ENCODE measurements at places on chromosomes 2 and 18.

- DNase-seq: no peak
Observed at GRCh38 chr2:15728245-15728938, 136.7 kb downstream of the DDX1 start.

GRCh38 chr2:172173174-172173706, 70.5 kb upstream of the DLX2 start:
- peak; percentile 62 for DNase-seq

DNA sequence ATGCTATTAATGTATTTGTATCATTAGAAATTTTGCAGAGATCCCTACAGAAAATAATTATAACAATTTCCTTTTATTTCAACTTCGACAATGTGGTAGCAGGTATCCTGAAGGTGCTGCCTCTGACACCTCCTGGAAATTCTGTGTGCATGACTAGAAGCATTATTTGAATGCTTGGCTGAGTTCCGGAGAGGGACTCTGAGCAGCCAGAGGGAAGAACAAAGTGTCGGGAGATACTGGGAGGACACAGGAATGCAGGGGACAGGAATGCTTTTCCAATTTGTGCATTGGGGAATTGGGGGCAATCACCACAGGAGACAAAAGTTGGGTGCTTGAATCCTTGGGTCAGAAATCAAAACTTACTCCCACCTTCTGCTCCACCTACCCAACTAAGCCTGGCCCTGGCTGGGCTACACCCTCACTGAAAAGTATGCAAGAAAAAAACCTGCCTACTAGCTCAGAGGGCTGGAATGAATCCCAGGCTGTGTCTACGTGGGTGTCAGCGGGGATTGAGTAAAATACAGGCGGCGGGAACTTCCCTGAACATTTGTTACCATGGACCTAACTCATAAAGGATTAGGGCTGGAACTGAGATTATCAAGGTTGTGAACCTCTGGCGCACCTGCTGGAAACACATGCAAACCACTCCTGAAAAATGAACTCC, 299.3 kb downstream of the SOX11 start:
- no peak for DNase-seq

GRCh38 chr2:118168615-118169014, 80.3 kb downstream of the INSIG2 start:
- no peak for DNase-seq

- DNase-seq: no peak
Observed at GRCh38 chr2:162004031-162004430, 70.0 kb downstream of the DPP4 start.

GRCh38 chr2:113079131-113079530, 11.4 kb downstream of the IL1F10 start:
- DNase-seq: no peak

DNA sequence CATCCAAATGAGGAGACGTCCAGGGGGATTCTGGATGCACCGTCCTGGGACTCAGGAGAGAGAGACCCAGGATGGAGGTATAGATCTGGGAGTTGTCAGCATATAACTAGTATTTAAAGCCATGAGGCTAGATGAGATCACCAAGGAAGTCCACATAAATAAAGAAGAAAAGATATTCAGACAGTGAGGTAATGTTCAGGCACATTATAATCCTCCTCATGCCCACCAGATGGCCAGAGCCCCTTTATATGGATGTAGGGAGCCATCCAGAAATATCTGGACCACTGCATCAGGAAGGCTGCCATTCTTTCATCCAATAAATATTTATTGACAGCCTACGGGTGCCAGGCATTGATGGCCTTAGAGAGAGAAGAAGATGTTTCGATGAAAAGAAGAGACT, 21.2 kb upstream of the NCKAP5 start:
- no peak for DNase-seq

DNA sequence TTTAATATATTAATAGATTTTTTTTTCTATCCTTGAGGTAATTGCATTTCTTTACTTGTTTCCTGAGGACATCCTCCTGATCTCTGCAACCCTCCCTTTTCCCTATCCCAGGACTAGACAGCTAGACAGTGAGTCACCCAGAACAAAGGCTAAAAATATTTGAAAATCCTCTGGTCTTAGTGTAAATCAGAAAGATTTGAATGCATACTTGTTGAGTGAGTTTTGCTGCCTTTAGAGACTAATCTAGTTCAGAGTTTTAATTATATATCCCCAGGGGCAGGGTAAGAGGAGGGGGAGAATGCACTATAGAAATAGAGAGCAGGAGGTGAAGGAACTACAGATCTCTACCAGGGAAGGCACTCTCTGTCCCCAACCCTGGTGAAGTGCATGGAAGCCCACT, 202.3 kb upstream of the TCF4 start:
- no peak for DNase-seq

DNA sequence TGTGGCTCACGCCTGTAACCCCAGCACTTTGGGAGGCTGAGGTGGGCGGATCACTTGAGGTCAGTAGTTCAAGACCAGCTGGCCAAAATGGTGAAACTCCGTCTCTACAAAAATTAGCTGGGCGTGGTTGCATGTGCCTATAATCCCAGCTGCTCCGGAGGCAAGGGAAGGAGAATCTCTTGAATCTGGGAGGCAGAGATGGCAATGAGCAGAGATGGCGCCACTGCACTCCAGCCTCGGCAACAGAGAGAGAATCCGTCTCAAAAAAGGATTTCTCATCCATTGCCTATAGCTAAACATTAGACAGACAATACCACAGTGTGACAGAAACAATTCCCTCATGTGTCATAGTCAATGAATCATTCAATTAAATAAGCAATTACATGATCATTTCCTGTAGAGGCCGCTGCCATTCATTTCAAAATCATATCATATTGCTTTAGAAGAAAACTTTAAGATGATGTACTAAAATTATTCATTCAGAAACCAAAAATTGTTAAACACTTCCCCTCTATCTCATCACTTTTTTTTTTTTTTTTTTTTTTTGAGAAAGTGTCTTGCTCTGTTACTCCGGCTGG, 69.5 kb upstream of the TGIF1 start:
- no peak for DNase-seq

DNA sequence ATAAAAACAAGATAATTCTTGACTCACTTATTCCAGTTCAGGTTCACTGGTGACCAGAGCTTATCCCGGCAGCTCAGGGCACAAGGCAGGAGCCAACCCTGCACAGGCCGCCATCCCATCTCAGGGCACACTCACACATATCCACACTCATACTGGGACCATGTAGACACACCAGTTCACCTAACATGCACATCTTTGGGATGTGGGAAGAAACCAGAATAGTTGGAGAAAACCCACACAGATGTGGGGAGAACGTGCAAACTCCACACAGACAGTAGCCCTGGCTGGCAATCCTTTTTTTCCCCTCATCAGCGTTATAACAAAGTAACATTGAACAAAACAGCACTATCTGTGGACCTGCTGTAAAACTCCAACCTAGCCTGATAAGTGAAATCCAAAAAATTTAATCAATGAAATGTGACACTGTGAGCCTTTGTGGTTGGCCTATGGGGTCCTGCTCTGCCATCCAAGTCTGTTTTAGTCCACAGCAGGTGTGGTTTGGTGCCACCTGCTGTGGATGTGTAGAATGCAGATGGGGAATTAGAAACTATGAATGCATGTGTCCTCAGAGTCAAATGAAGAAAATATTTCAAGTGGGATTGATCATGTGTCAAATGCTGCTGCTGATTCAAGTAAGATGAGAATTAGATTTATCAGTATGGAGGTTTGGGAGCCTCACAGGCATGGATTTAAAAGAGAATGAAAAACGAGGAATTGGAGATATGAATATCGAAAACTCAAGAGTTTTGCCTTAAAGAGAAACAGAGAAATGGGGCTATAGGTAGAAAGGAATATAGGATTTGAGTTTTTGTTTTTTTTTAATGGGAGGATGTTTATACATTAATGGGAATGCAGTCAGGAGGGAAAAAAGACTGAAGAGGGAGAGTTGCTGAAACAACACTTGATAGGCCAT, 47.0 kb downstream of the UGP2 start:
- peak; percentile 43 for DNase-seq

- DNase-seq: no peak
Observed at GRCh38 chr2:82013641-82014040, 1709.1 kb upstream of the LRRTM1 start.

- no peak for DNase-seq
Observed at GRCh38 chr2:63819256-63819655, 22.4 kb upstream of the UGP2 start.

DNA sequence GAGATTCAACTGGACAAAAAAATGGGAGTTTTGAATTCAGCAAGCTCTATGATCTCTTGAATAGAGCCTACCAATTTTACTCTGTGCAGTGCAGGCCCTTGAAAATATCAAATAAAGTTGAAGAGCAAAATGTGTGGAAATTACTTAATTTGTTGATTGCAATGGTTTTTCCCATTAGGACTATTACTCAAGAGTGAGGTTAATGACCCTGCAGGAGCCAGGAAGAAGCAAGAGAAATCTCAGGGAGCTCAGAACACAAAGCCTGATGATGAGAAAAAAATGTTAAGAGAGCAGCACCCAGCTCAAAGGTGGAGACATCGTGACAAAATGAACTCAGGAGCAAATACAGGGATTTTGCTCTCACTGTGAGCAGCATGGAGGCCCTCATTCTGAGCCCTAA, 337.6 kb upstream of the TRIB2 start:
- no peak for DNase-seq

DNA sequence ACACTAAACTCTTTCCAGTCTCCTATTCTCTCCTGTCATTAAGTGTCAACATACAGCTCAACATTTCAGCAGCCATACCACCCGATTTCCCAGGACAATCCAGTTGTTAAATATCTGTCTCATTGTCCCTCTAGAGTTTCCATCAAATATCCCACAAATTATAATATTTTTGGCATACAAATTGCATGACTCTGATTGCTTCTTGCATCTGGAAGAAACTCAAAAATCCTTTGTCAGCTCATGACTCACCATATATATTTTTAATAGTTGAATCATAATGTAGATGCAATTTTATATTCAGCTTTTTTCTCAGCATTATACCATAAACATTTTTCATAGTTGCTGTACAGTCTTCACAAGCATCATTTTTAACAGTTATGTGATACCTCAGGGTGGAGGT, 7.2 kb downstream of the SLC30A3 start:
- DNase-seq: no peak

DNA sequence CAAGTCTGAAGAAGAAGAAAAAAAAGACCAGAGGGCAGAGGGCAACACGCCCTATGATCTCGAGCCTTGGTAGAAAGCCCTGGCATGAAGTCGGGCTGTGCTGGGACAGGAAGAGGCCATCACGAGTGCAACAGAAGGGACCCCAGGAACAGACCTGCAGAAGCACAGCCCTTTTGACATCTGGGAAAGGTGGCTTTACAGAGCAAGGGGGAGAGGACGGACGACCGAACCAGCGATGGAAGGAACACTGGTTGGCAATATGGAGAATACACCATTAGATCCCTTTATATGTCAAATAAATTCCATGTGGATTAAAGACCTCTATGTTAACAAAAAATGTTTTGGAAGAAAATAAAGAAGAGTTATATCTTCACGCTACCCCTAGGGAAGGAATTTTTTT, 10.7 kb downstream of the KIF1A start:
- no peak for DNase-seq

- DNase-seq: peak; percentile 85
Observed at GRCh38 chr2:233349005-233349998, 5.0 kb upstream of the DGKD start.

- no peak for DNase-seq
Observed at GRCh38 chr18:10863026-10863425, 286.3 kb downstream of the PIEZO2 start.

Measured in common myeloid progenitor, CD34-positive (primary cell).